ENCODE measurements at places on chromosomes 4 and X.

DNA sequence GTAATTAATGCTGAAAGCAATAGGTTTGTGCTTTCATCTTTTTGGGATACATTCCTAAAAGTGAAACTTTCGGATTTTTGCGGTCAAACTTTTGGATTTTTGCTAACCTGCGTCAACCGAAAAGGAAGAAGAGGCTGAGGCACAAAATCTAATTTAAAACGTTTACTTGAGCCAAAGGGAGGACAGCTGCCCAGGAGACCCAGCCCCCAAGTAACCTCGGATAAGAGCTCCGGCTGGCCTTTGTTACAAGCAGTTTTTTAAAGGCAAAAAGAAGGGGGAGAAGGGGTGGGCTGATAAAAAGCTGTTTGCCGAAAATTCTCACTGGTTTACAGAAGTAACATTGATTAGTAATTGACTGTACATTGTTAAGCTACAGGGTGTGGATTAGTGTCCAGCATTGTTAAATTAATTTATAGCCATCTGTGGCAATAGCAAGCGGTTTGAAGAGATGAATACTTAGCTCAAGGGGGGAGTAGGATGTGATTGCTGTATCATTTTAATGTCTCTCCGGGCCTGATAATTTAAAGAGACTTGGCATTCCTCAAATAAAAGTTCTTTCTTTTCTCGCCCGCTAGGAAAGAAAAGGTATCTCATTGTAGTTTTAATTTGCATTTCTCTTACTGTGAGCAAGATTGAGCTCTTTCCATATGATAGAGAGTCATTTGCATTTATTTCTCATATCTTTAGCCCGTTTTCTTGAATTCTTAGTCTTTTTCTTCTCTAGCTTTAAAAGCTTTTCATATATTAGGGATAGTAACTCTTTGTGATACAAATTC is 59.1 kb upstream of the USP9X start:
- DNase-seq = no peak

DNA sequence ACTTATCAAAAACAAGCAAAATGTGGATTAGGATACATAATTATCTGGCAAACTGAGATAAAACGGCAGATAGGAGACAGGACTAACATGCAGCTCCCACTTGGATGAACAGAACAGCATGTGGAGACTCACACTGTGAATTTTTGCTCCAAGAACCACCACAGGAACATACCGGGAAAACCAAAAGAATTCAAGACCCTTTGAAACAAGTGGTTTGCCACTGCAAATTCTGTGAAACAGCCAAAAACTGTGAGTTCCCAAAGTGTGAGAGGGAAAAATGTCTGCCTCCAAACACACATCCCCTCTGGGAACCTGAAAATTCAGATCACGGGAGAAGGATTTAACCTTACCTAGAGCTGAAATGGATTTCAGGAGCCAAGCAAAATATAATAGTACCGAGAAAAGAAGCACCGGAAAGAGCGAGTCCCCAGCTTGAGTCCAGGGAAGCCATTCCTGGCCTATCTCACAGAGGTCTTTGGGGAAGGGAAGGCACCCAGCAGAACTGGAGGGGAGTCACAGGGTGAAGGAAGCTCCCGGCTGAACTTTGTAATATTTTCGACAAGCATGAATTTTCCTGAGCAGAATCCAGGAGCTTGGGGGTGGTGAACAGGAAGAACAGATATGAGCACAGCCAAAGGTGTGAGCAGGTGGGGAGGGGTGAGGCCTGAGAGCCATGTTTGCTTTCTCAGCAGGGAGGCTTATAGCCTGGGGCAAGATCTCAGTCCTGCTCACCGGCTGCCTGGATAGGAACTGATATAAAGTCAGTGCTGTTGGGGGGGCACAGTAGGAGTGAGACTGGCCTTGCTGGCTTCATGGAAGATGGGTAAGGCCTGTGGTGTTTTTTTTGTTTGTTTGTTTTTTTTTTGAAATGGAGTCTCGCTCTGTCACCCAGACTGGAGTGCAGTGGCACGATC is 23.9 kb downstream of the MANBA start:
- DNase-seq = no peak

DNA sequence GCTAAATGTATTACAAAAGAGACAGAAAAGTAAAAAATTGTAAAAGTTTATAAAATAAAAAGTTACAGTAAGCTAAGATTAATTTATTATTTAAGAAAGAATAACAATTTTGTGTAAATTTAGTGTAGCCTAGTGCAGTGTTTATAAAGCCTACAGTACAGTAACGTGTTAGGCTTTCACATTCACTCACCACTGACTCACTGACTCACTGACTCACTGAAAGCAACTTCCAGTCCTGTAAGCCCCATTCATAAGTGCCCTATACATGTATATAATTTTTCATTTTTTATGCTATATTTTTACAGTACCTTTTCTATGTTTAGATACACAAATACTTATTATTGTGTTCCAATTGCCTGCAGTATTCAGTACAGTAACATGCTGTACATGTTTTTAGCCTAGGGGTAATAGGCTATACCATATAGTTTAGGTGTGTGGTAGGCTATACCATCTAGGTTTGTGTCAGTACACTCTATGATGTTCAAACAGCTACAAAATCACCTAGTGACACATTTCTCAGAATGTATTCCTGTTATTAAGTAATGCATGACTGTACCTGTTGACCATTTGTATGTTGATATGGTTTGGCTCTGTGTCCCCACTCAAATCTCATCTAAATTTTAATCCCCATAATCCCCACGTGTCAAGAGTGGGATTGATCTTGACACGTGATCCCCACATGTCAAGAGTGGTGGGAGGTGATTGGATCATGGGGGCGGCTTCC is 57.9 kb downstream of the CFAP299 start:
- no peak for DNase-seq

GRCh38 chr4:17780501-17781299 is 721 bp downstream of the FAM184B start:
- DNase-seq = no peak

DNA sequence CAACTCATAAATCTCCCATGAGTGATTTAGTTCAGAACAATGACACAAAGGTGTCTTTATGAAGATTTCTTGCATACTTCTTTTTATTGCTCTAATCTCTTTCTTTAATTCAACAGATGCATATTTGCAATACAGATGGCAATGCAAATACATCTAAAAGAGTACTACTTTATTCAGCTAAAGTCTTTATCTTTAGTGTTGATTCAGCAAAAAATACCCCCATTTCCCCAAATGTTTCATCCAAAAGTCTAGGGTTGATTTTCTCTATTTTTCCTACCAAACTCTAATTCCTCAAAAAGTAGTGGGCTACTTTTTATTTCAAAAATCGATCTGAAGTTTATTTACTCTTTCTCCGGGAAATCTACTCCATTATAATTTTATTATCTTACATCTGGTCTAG is 1055.2 kb downstream of the STIM2 start:
- DNase-seq = no peak

GRCh38 chrX:98371994-98372393 is 1488.3 kb downstream of the RPA4 start:
- no peak for DNase-seq

- DNase-seq = no peak
Measured at GRCh38 chr4:657338-657833, 16.7 kb downstream of the ATP5ME start.

- no peak for DNase-seq
Measured at GRCh38 chr4:125244848-125245450, 69.8 kb upstream of the FAT4 start.

DNA sequence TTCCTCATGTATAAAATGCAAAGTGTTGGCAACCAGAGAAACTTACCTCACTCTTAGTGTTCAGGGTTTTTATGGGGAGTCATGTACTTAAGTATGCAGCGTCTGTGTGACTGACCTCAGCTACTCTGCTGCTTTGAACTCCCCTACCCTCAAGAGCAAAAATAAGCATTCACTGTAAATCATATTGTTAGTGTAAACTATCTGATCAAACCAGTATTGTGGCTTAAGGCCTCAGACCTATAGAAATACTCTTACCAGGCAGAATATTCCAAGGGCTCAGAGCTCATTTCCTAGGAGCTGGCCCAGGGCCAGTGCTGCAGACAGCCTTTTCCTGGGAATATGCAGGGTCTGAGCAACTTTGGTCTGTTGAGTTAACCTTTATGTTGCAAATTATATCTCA is 453.1 kb downstream of the CCSER1 start:
- DNase-seq = no peak

All from stimulated activated CD8-positive, alpha-beta memory T cell treated with anti-CD3 and anti-CD28 coated beads, Interleukin-4, amount 100 ng/mL, for 24 hours (primary cell).